Left lung (tissue), 14 donors: ENCODE measurements at places on chromosomes 13 and 19. TPM values are rescaled to one million over a fixed set of nuclear protein-coding genes. Genes with fewer than 3 reads are reported as not detected.

DNA sequence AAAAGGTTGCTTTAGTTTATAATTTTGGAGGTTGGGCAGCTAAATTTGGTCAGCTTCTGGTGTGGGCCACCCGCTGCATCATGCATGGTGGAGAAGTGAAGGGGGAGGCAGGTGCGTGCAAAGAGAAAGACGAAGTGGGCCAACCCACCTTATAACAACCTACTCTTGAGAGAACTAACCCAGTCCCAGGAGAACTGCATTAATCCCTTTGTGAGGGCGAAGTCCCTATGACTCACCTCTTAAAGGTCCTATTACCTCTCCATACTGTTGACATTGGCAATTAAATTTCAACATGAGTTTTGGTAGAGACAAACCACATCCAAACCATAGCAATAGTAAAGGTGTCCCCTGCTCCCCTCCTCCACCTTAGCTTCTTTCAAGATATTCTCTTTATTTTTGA is 7.7 kb upstream of the FGF9 start:
- DNase-seq = no peak

Gene SIGLEC9
- total RNA-seq = 46.5 TPM

GRCh38 chr13:24868874-24869273 is 104.9 kb downstream of the RNF17 start:
- DNase-seq = no peak

Gene SLC10A2
- not detected for total RNA-seq

- DNase-seq = no peak
Observed at GRCh38 chr19:51547397-51548212, 16.1 kb upstream of the SIGLEC6 start.

Gene PPP1R13L
- 30.0 TPM for total RNA-seq
